ENCODE measurements at places on chromosomes 5 and 9. TPM values are rescaled to one million over a fixed set of nuclear protein-coding genes. Genes with fewer than 3 reads are reported as not detected.

DNA sequence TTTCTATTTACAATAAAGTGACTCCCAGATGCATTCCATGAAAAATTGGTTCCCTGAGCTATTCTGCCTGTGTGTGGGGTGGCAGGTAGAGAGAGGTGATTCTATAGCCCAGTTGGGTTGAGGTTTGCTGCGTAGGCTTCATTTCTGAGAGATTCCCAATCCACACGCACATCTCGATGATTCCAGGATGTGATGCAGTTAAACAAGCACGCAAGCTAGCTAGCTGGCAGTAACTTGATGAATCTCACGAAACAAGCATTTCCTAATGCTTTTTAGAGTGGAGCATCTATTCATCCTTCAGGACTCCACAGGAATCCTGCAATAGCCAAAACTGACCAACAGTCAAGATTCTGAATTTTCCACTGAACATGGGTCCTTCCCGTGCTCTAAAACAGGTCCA, 43.8 kb upstream of the CER1 start:
- DNase-seq = no peak

DNA sequence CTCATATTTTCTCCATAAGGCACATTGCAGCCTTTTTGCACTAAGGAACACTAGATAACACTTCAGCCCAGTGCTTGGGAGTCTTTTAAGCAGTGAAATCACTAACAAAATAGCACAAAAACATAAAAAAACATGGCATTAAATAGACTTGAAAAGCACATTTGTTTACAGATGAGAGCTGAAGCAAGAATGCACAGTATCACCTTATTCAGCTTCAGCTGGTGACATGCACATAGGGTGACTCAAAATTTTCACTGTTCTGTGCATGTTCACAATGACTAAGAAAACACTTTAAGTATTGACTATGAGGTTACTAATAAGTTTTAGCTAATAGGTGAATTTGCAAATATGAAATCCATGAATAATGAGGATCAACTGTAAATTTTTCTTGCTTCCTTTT, 293.9 kb upstream of the TARS1 start:
- no peak for DNase-seq

DNA sequence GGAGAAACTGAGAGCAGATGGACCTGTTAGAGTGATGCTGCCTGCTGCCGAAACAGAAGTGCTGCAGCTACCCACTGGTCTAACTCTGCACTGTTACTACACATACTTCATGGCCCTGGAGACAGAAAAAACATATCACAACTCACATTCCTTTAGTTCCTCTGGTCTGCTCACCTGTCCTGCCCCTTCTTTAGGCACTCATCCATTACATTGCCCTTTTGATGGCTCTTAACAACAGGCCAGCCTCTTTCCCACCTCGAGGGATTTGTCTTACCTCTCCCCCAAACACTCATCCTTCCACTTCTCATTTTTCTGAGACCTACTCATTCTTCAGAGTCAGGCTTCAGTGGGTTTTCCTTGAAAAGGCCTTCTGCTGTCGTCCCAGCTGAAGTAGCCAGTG, 49.2 kb downstream of the KCTD16 start:
- DNase-seq = no peak

The PCSK5 gene
- 13.4 TPM for polyA plus RNA-seq

- DNase-seq = no peak
Measured at GRCh38 chr9:132439153-132439552, 29.1 kb downstream of the CFAP77 start.

DNA sequence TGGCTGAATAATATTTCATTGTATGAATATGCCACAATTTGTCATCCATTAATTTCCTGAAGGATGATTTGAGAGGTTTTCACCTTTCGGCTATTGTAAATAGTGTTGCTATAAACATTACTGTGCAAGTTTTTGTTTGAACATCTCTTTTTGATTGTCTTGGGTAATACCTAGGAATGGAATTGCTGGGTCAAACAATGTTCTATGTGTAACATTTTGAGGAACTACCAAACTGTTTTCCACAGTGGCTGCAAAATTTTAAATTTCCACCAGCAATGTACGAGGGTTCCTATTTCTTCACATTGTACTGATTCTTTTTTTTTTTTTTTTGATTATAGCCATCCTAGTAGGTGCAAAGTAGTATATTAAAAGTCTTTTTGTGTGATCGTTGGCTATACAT, 63.8 kb upstream of the ANKH start:
- DNase-seq = no peak
